IPS-NIHi11 (cell line): ENCODE measurements at places on chromosomes 2 and 18.

DNA sequence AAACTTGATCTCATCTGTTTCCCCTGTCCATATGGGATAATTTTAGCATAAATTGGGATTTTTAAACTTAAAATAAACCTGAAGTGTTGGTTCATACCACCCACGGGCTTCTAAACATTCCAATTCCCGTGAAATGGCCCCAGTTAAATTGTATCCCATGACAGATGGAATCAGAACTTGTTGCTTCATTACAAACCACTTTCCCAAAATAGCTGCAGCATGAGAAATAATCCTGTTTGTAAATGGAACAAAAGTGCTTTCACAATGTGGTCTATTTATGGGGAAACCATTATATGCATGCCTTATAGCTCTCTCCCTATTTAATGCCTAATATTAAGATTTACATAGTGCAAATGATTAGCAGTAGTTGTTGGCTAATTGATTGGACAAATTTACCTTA lies 15.9 kb downstream of the SCG2 start:
- DNase-seq: no peak

- DNase-seq: no peak
These were observed 1.4 kb upstream of the CAPN13 start for GRCh38 chr2:30808695-30809094.

GRCh38 chr2:109348671-109349502 lies 219.9 kb downstream of the SH3RF3 start:
- DNase-seq: no peak

GRCh38 chr2:11833601-11834000 lies 87.2 kb downstream of the LPIN1 start:
- no peak for DNase-seq

DNA sequence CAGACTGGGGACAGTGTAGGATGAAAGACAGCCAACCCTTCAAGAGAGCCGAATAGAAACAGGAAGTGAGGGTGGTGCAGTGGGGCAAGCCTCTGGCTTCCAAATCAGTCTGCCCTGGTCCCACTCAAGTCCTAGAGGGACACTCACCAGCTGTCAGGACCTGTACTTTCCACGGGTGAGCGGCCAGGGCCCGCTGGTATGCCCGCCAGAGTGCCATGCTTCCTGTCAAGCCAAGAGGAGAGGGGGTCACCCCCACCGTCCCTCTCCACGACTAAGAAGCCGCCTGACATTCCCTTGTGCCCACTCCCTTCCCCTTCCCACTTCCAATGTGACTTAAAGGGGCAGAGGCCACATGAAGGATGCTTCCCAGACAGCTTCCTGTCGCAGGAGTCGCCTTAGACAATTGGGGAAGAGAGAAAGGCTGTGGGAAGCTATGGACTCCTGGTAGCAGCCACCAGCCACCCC lies 564 bp downstream of the MPV17 start:
- DNase-seq: no peak

- no peak for DNase-seq
These were observed 150.0 kb downstream of the EVA1A start for GRCh38 chr2:75410702-75411101.

DNA sequence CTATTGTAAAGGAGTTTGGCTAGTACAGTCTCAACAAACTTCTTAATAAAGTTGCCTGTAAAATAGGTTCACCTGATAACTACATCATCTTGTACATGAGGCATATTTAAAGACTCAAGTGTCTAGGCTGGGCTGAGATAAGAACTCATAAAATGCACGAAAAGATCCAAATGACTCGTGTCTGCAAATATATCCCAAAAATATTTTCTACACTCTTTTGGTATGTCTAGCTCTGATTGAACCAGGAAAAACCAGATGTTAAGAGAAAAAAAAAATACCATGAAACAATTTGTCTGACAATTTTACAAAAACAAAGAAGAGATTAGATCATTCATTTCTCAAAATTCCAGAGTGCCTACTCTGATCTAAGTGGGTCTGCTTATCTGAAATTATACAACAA lies 166.9 kb upstream of the OSR1 start:
- DNase-seq: no peak

- peak; percentile 28 for DNase-seq
These were observed 193.8 kb upstream of the ARL4C start for GRCh38 chr2:234690569-234691213.

DNA sequence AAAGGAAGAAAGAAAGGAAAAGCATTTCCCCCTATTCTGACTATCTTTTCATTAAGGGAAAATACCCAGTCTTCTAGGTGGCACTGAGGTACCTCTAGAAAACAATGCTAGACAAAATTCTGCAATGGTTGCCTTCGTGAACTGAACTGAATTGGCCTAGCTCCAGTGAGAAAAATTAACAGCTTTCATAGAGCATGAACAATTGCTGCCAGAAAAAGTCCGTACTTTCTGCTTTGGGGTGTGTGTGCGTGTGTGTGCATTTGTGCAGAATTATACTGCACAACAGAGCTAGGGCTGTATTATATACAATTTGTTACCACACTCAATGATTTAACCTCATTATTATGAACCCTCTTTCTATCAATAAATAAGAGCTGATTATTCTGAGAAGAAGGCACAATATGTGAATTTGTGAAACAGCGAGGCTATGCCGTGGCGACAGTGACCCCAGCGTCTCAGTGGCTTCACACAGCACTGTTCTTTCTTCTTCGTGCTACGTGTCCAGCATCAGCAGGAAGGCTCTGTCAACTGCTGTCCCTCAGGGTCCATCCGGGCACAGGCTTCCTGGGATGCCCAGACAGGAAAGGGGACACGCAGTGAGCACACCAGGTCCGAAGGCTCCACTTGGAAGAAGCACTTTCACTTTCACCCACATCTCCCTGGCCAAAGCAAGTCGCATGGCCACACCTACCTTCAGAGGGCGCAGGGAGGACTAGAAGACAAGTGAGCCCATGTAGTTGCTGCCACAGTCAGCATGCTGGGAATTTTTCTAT lies 47.5 kb downstream of the PTGR3 start:
- DNase-seq: no peak

DNA sequence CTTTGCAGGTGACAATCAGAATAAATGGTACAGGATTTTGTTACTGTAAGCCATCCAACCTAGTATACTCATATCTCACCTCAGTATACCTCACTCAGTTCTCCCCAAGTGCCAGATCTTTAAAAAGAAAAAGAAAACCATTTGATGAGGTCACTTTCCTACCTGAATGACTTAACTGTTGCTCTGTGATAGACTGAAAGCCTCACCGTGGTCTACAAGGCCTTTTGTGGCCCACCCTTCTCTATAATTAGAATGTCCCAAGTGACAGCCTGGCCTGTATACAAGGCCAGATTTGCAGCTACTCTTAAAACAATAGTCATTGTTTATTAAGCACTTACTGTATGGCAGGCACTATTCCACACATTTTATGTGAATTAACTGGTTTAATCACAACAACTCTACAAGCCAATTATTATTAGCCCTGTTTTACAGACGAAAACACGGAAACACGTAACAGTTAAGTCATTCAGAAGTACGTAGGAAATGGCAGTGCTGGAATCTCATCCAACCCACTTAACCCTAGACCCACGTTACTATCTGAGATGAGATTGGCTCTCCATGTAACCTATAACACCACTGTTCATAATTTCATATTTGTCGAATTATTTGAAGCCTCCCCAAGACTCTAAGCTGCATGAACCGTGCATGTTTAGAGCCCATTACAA lies 28.3 kb downstream of the PKP4 start:
- no peak for DNase-seq

DNA sequence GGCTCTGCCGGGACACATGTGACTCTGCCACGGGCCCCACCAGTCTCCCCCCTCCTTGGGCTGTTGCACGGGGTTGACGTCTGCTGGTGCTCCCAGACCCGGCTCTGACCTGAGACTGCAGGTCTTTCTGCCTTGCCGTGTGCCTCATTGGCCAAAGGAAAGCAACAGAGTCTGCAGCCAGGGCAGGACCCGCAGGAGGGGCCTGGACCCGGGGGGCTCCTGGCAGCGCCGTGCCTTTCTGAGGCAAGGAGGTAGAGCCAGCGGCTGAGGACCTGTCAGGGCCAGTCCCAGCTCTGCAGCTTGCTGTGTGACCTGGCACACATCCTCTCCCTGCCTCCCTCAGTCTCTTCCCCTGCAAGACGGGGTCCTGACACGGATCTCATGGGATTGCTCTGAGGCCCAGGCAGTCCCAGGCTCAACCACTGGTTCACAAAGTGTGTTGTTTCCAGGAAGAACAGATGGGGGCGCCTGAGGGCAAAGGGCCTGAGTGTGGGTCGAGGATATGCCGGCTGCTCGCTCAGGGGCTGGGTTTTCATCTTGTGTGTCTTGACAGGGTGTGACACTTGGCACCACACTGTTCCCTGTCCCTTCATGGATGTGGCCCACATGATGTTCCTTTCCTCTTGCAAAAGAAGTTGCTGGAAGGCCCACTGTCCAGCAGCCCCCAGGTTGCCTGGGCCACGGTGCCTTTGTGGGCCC lies 9.0 kb downstream of the CAPN10 start:
- DNase-seq: peak; percentile 89

DNA sequence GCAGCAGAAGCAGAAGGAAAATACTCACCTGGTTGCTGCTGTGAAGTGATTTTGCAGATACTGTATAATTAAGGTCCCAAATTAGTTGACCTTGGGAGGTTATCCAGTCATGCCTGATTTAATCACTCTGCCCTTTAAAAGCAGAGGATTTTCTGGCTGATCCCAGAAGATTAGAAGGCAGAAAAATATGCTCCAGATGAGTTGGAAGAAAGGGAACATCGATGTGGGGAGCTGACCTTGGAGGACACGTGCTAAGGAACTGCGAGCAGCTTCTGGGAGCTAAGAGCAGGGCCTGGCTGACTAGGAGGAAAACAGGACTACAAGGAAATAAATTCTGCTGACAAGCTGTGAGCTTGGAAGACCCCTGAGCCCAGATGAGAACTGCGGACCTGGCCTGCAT lies 13.3 kb upstream of the DYM start:
- DNase-seq: no peak

DNA sequence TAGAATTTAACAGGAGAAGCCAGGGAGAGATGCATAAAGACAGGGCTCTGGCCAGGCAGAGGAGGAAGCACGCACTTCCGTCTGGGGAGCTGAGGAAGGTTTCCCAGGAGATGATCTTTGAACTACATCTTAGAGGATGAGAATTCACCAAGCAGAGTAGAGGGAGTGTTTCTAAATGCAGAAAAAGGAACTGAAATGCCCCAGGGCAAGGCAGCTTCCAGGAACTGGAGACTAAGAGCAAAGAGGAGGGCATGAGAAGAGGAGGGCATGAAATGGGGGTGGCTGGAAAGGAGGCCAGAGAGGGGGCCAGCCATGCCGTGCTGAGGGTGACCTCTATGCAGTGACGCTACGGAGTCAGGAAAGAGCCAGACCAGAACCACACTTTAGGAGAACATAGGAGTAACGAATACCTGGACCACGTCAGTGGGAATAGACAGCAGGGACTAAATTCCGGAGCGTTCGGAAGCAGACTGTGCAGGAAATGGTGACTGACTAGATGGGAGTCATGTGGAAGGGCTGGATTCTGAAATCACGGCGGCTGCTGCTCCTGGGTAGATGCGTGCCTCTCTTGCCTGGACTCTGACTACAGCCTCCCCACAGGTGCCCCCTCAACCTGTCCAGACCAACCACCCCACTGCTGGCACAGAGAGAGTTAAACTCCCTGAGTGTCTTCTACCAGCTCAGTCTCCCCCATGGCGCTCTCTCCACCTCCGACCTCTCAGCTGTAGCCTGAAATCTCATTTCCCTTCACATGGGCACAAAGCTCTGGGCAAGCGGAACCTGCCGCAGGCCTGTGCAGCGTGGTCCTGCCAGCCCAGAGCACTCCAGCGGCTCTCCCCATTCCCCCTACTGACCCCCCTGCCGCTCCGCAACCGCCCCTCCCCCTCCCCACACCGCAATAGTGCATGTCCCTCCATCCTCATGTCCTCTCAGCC lies 87.0 kb upstream of the RTN4 start:
- DNase-seq: no peak

DNA sequence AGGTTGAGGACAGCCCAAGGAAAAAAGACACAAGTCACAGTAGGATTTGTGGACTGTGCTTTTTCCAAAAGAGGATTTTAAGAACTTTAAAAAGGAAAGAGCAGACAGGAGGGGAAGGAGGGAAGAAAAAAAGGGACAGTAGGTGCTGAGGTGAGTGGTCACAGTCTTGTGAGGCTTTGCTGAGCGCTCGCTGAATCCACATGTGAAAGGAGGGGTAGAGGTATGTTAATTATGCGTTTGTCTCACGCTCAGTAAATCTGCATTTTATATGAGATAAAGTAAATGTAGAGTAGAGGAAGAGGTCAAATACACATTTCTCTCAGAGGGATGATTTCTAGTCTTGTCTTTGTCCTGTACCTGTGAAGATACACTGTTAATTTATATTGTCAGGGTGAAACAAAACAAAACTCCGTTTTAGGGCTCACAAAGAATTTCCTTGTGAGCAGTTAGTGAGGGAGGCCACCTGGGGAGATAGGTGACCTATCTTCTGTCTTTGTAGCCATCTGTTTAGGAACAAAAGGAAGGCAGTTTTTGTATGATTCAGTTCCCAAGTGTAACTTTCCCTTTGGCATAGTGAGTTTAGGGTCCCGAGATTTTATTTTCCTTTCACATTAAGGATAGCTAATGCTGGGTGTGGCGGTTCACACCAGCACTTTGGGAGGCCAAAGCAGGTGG lies 25.3 kb downstream of the GNAL start:
- DNase-seq: no peak

DNA sequence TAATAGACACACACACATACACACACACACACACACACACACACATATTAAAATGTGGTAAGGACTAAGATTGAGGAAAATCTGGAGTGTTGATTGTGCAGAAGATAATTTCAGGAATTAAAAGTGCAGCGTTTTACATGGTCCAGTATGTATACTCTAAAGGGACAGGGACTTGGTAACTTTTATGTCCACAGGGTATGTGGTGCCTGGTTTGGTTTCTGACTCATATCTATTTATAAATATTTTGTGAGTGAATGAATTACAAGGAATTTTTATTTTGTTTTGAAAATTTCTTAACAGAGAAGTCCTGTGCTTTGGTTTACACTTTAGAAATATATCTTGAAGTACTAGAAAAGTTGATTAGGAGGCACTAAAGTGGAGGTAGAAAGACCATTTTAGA lies 287.7 kb upstream of the NXPH2 start:
- no peak for DNase-seq

- DNase-seq: no peak
These were observed 90.4 kb upstream of the LYPD1 start for GRCh38 chr2:132760405-132760804.

GRCh38 chr2:39119732-39120520 lies 925 bp downstream of the SOS1 start:
- peak; percentile 90 for DNase-seq

- no peak for DNase-seq
These were observed 115.2 kb upstream of the REV1 start for GRCh38 chr2:99605036-99605435.

GRCh38 chr2:102826904-102827303 lies 65.1 kb downstream of the TMEM182 start:
- peak; percentile 43 for DNase-seq

DNA sequence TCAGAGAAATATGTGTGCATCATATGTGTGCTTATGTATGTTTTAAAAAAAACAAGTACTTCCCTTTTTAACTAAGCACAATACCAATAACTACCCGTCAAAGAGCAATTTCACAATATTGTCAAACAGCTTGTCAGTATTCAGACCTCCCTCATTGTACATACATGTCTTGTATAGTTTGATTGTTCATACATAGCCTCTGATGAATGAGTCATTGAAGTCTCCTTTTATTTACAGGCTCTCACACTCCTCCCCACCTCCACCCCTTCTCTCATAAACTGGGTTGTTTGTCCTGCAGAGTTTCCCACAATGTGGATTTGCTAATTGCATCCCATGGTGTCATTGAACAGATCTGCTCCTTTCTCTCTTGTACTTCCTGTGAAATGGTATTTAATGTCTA lies 132.8 kb upstream of the L3MBTL4 start:
- no peak for DNase-seq

- no peak for DNase-seq
These were observed 106.8 kb downstream of the HRH4 start for GRCh38 chr18:24567199-24567598.
